ENCODE measurements at places on chromosomes 2 and 18.

DNA sequence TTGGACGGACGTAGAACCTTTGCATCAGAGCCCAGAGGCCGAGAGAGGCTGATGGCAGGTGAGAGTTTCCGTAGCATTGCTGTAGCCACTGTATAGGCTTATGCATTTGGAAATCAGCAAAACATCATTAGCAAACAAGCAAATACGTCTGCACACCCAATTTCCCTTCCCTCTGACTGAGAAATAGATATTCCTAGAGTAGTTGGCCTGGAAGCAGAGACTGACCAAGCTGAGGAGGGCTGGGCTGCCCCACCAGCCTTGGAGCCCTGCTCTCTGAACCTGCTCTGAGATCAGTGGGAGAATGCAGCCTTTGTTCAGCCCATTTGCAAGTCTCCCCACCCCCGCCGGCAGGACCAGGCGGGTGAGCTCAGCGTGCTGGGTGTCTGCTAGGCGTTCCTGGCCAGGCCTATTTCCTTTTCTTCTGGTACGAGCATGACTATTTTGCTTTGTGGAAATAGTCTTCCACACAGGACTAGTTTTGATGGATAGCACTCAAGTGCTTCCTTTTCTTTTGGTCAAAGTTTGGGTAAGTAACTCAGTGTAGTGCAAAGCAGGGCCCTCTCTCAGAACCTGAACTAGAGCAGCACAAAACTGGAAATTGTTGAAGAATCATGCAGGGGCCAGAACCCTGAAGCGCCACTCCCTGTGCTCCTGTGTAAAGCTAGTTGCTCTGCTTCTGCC lies 21.9 kb upstream of the RNF149 start:
- DNase-seq, result peak; percentile 71

DNA sequence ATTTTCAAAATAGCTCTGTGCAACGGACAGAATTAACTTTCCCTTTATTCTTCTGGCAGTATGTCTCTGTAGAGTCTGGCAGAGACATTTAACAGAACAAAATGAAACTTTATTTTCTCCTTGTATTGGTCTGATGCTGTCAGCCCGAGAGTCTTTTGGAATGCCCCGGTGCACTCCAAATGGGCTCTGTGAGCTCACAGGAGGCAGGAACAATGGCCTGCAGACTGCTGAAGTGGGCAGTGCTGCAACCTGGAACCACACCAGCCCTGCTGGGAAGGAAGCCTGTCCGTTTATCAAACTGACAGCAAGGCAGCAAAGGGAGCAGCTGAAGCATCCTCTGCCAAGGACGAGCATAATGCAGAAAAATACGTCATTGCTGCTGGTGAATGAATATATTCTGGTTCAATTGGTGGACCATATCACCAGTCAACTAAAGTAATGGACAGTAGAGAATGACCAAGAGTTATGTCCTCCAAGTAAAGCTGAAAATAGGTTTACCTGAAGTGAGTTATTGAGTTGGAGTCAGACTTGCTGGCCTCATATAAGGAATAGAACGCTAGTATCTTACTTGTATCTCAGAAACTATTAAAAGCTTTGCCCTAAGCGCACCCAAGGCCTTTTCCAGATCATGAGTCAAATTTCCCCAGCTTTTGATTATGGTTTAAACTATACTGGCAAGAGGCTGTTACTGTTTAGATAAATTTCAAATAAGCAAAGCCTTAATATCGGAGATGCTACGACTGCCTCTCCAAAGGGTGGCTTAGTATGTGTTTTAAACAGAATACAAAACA lies 207.6 kb upstream of the TANK start:
- peak; percentile 28 for DNase-seq

DNA sequence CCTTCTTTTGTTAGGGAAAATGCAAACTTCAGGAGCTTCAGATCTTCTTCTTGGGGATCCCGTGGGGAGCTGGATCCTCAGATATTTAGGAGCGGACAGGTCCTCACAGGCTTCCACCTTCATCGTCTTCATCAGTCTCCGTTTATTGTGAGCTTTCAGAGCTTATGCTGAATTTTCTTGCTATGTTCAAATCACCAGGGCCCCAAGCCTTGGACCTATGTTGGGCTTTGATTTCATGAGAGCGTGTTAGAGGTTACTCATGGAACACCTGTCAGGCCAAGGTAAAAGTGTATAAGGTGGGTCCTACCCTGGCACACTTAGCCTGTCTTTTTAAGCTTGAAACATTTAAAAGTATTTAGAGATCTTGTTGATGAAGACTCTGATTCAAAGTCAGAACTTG lies 212.9 kb downstream of the FAM210A start:
- no peak for DNase-seq

DNA sequence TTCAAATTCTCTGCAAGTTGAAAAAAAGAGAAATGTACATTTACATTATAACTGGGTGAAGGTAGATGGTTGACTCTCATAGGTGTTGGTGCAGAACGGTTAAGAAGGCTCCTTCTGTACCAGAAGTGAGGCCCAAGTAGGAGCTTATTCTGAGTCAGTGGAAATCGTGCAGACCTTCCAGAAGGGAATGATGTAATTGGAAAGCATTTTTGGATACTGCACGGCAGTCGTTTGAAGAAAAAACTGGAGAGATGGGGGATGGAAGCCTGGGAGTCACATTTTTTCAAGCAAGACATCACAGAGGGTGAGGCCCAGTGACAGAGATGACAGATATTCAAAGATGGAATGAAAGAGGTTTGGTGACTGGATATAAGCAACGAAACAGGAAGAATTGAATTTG lies 39.4 kb downstream of the HRH4 start:
- DNase-seq, result no peak

DNA sequence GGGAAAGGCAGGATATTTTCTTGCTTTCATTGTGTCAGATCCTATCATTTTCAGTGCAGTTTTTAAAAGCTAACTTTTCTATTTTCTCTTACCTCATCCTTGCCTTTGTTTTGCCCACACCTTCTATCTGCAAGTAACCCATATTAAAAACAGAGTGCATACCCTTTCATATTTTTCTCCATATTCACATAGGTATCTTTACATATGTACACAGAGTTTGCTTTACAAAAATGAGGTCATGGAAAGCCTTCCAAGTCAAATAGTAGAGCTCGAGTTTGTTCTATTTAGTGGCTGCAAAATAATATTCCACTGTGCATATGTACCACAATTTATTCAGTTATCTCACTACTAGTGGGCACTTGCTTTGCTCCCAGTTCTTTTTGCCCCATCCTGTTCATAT lies 3.9 kb upstream of the DHRS9 start:
- no peak for DNase-seq

Measured in left colon (tissue), 2 donors.